ENCODE measurements at places on chromosomes 2 and 18.

DNA sequence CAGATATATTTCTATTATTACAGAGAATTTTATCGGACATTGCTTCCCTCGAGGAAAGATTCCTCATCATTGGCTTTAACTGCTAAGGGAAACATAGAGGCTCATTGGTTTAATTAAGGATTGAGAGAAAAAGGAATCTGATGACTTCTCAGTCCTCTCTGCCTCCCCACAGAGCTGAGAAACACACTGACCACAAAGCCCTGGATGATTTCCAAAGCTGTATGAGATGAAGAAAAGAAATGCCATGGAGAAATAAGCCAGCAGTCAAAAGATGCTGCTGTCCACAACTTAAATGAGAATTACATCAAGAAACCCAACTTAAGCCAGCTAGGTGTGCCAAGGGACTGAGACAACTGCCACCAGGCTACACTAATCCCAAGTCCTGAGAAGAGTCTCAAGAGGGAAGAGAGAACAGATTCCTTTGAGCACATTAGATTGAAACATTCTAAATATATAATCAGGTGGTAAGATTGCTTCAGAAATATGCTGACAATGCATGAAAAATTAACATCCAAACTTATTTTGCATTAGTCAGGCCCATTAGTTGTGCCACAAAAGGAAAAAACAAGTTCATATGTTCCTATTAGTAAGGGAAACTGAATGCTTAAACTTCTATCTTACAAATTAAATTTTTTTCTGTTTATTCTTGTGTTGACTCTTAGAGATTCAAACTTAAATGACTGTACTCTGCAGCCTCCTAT, 308.1 kb upstream of the CYRIA start:
- no peak for DNase-seq

- no peak for DNase-seq
These were observed 731.1 kb upstream of the ZNF804A start for GRCh38 chr2:183867206-183867605.

DNA sequence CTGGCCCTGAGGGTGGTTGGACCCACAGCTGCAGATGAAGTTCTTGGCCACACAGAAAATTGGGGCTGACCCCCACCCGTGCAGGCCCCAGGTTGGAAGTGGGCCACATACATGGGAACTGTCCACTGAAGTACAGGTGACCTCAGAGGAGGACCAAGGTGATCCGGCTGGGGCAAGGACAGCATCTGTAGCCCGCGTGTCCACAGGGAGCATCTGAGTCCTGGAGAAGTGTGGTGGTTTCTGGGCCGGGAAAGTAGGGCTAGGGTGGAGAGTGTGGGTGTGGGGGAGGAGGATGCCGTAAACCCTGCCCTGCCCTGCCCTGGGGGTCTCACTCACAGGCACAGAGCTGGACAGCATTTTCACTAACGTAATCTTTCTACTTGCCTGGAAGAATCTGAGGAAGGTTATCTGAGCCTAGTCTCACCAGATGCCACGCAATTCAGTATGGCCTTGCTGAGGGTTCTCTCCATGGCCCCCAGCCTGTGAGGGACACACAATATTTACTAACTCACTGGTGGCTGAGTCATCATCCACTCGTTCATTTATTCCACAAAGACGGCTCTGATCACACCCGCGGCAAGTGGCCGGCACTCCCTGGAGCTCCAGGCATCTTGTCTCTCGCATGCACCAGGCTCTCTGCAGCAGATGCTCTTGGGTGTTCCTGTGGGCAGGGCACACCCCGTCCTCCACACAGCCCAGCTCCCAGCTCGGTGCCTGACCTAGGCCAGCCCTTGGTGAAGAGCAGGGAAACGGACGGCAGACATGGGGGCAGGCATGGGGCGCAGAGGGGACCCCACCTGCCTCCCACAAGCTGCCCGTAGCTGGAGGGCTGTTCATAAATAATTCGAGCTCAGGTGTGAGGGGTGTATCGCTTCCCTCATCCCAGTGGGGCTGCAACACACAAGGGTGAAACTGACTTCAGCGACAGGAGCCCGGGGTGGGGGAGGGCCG, 51.2 kb downstream of the INHBB start:
- no peak for DNase-seq

DNA sequence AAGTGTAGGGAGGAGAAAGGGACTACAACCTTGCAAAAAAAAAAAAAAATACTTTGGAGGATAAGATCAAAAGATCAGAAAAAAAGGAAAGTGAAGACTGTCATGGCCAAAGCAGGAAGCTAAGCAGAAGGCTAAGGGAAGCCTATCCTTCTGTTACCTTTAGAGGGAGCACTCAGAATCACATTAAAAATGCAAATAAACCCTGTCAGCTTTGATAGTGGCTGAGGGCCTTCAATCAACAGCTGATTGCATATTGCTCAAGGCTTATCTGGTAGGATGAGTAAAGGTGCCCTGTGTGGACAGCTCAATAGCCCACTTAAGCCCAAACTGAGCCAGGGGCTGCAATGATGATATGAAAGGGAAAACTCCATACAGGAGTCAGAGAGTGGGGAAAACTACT, 1021.2 kb downstream of the LRP1B start:
- no peak for DNase-seq

DNA sequence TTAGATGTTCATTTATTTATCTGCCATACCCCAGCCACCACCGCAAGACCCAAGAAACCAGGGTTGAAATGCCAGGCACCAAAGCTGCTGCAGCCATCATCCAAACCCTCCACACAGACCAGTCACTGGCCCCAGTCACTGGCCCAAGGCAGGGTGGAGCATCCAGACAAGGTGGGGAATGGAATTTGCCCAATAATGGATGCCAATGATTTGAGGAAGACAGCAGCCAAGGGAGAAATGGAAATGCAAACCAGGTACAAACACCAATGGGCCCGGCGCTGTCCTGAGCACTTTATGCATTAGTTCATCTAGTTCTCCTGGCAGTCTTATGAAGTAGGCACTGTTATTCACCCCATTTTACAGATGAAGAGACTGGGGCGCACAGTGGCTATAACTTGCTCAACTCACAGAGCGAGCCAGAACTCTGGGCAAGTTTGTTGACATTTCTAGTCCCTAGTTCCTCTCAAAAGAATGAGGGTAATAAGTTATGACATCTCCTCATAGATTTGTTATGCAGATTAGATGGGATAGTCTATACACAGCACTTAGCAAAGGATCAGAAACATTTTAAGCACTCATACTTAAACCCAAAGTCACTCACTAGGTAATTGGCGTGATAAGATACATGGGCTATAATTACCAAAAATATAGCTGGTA, 173.3 kb downstream of the TMEM247 start:
- no peak for DNase-seq

DNA sequence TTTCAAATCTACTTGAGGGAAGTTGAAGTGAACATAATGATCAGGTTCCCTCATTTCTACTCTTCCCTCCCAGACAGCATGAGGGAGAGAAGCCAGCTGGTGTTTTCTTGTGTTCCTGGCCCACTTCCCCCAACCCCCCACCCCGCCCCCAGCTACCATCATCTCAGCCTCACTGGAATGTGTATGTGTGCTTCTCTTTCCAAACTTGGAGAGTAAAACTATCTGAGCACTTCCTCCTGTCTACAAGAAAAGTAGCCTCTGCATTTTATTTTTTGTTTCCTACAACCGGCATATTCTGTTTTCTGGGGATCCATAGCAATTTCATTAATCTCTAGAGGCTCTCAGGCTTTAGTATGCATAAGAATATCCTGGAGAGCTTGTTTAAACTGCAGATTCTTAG, 53.6 kb upstream of the GRHL1 start:
- no peak for DNase-seq

DNA sequence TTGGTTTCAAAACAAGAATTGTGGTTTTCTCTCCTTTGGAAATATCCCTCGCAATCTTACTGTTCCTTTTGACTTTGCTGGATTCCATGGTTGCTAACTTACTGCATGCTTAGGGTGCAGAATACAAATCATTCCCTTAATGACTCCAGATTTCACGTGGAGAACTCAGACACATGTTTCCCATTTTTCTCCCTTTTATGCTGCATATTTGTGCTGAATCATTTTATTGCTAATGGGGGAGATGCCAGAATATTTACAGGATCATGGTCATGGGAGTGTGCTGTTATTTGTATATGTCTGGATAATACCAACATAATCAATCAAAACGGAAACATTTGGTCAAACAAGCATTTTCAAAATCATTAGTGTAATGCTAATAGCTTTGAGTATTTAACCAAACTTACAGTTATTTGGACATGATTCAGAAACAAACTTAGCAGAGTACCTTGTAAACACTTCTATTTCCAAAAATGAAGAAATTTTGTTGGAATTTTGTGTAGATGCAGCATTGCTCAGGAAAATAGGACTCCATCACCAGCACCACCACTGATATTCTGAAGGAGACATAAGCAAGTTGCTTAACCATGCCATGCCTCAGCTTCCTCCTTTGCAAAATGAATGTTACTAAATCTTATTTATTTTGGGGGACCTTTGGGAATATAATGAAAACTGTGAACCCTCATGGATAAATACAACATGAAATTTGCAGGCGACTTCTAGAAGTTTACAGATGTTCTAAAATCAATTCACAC, 122.5 kb upstream of the RND3 start:
- no peak for DNase-seq

GRCh38 chr18:39748727-39749126, 2183.1 kb upstream of the CELF4 start:
- no peak for DNase-seq

DNA sequence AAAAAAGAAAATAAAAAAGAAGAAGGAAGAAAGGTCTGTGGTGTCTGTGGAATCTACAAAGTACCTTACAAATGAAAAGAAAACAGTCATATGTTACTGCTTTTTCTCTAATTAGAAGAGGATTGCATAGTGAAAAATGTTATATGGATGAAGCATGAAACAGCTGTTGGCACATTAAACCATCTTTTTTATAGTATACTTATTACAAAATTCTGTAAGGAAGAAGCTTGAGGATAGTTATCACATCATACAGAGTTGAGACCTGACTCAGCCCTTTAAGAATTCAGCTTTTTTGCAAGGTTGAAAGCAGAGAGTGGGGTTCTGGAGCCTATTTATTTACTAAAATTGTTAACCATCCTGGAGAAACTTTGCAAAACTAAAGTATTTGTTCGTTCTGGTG, 222.7 kb downstream of the PHLPP1 start:
- DNase-seq: no peak

GRCh38 chr18:51753365-51754057, 556.0 kb upstream of the MEX3C start:
- DNase-seq: no peak

- DNase-seq: no peak
These were observed 66.4 kb downstream of the TSHZ1 start for GRCh38 chr18:75276818-75277609.

DNA sequence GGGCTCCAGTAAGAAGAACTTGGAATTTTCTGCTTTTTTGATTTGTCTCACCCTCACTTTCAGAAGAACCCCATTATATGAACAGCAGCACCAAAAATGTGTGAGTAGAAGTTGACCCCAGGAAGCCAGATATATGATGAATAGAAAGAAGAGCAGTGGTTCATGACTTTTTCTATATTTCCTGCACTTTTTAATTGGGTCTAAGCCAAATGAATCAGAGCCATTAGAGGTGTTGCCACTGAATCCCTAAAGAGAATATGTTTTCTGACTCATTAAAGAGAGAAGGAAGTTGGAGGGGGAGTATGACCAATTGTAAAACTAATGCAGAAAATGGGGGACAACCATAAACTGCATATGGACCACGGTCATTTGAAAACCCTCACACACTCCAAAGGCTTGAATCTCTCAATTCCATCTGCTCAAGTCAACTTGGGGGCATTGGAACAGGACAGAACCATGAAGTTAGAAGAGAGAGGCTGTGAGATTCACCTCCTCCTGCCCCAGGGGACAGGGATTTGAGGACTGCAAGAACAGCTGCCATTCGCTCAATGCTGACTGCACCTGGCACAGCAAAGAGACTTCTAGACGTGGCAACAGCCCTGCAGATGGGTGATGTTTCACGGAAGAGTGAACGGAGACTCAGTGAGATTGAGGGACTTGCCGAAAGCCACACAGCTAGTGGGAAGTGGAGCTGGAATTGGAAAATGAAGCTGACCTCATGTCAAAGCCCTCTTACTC, 3.0 kb downstream of the DAPL1 start:
- no peak for DNase-seq

Measured in NCI-H187 treated with DMSO at 0.1 percent for 48 hours (cell line).